Spinal cord (tissue), 10 donors: ENCODE measurements at places on chromosomes 12 and 14.
A peak's percentile ranks its signal among the peaks of the same experiment; 100 is the strongest.

GRCh38 chr12:70444903-70445302 lies 78.8 kb downstream of the KCNMB4 start:
- no peak for DNase-seq
- H3K36me3 ChIP-seq: no peaks in the 10 kb centered on the region
- no peak overlapping the region for H3K27ac ChIP-seq
- no peak overlapping the region for H3K4me3 ChIP-seq
- no peaks in the 10 kb centered on the region for H3K4me1 ChIP-seq

- H3K27ac ChIP-seq: no peak overlapping the region
- H3K27me3 ChIP-seq: no peaks in the 10 kb centered on the region
- DNase-seq: peak; percentile 58
- peaks cover 11% of the 10 kb centered on the region for H3K36me3 ChIP-seq
These were observed 256.8 kb upstream of the FKBP4 start for GRCh38 chr12:2537868-2538541.

DNA sequence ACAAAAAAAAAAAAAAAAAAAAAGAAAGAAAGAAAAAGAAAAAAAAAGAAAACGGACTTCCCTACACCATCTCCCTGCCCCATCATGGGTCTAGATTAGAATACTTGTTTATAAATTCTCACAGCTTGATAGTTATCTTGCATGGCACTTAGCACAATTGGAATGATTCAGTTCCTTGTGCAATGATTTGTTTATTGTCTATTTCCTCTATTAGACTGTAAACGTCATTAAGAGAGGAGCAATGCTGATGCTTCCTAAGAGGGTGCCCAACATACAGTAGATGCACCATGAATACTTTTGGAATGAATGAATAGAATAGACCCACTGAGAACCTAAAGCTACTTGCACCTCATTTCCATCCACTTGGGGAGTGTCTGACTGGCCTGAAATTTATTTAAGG lies 40.8 kb downstream of the PAX9 start:
- DNase-seq: no peak
- H3K4me1 ChIP-seq: no peaks in the 10 kb centered on the region
- no peaks in the 10 kb centered on the region for H3K27me3 ChIP-seq
- H3K4me3 ChIP-seq: no peak overlapping the region

- peaks cover 19% of the 10 kb centered on the region for H3K4me1 ChIP-seq
- no peak for DNase-seq
- H3K4me3 ChIP-seq: no peak overlapping the region
- no peaks in the 10 kb centered on the region for H3K36me3 ChIP-seq
- no peaks in the 10 kb centered on the region for H3K27me3 ChIP-seq
These were observed 26.5 kb downstream of the NTF3 start for GRCh38 chr12:5458229-5459050.

- H3K27ac ChIP-seq: no peak overlapping the region
- H3K4me3 ChIP-seq: no peak overlapping the region
- no peak for DNase-seq
- H3K4me1 ChIP-seq: no peaks in the 10 kb centered on the region
These were observed 49.2 kb upstream of the SGPP1 start for GRCh38 chr14:63777024-63777423.

DNA sequence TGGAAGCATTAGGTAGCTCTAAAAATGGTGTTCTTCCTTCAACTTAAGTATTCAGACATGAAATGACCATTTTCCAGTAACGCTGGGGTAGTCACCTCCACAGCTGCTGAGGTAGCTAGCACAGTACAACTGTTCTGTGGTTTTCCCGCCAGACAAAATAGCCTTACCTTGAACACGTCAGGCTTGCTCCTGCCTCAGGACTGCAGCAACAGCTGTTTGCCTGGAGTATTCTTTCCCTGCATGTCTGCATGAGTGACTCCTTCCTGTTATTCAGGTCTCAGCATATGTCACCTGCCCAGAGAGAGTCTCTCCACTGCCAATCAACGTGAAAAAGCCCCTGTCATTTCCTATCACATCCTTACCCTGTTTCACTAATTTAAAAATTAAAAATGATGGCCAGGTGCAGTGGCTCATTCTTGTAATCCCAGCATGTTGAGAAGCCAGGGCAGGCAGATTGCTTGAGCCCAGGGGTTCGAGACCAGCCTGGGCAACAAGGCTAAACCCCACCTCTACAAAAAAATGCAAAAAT lies 37.9 kb downstream of the WDR89 start:
- no peak overlapping the region for H3K27ac ChIP-seq
- H3K27me3 ChIP-seq: no peaks in the 10 kb centered on the region
- no peak overlapping the region for H3K4me3 ChIP-seq
- H3K36me3 ChIP-seq: peaks cover 2% of the 10 kb centered on the region

- no peak overlapping the region for H3K4me3 ChIP-seq
- DNase-seq: no peak
- no peaks in the 10 kb centered on the region for H3K27me3 ChIP-seq
- no peak overlapping the region for H3K27ac ChIP-seq
- H3K4me1 ChIP-seq: no peaks in the 10 kb centered on the region
These were observed 750.2 kb downstream of the TMEM121 start for GRCh38 chr14:106276326-106277267.

GRCh38 chr12:124583854-124584253 lies 16.4 kb upstream of the NCOR2 start:
- DNase-seq: no peak
- H3K4me1 ChIP-seq: peaks cover 11% of the 10 kb centered on the region
- H3K27me3 ChIP-seq: no peaks in the 10 kb centered on the region
- H3K27ac ChIP-seq: no peak overlapping the region
- H3K36me3 ChIP-seq: no peaks in the 10 kb centered on the region

- DNase-seq: no peak
- H3K4me3 ChIP-seq: peak overlapping the region; percentile 64
- peaks cover 20% of the 10 kb centered on the region for H3K27me3 ChIP-seq
- peaks cover 23% of the 10 kb centered on the region for H3K4me1 ChIP-seq
These were observed 2.5 kb downstream of the GRIN2B start for GRCh38 chr12:13978876-13979275.

DNA sequence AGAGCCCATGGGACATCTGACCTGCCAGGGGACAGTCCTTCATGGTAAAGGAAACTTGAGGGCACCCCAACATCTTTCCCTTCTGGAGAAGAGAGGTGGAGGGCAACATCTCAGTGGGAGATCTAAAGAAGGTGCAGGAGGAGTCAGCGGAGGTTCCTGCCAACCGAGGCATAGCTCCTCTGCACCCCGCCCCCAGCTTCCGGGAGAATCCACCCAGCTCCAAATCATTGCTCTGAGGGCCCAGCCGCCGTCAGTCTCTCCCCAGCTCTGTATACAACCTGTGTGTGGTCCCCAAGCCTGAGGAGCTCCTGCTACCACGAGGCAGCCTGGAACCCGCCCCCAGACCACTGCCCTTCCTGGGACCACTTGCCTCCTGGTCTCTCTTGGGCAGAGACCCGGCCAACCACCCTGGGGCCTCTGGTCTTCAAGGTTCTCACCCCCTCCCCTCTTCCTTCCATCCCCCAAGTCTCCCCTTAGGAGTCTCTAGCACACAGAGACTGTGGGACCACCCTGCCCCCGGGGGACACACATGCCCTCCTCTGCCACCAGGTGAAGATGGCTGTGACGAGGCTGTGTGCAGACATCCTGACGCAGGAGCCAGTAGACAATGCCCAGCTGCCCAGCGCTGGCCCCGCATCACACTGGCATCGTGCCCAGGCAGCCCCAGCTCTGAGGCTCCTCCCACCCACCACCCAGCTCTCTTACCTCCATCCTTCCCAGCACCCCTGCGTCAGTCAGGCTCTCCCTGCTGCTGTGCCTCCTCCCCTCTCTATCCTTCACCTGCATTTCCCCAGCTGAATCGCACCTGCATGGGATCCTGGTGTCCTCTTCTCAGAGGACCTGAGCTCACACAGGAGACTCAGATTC lies 13.0 kb upstream of the NUDT14 start:
- DNase-seq: no peak
- peaks cover 63% of the 10 kb centered on the region for H3K4me1 ChIP-seq
- H3K36me3 ChIP-seq: no peaks in the 10 kb centered on the region
- no peak overlapping the region for H3K4me3 ChIP-seq

DNA sequence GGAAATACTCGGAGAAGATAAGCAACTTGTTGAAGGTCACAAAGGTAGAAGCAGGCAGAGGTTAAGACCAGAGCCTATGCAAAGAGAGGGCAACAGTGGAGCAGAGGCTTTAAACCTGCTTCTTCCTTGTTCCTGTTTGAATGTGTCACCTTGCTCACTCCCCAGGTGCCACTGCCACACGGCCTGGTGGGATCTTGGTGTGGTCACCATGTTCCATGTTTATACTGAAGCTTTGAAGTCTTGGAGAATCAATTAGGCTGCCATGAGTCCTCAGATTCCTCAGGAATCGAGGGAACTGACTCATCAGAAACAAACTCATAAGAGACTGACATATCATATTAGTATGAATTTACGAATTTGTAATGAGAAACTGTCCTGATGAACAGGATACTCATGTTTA lies 46.8 kb downstream of the IQSEC3 start:
- DNase-seq: no peak
- peaks cover 17% of the 10 kb centered on the region for H3K4me1 ChIP-seq
- H3K27ac ChIP-seq: no peak overlapping the region
- H3K4me3 ChIP-seq: no peak overlapping the region

DNA sequence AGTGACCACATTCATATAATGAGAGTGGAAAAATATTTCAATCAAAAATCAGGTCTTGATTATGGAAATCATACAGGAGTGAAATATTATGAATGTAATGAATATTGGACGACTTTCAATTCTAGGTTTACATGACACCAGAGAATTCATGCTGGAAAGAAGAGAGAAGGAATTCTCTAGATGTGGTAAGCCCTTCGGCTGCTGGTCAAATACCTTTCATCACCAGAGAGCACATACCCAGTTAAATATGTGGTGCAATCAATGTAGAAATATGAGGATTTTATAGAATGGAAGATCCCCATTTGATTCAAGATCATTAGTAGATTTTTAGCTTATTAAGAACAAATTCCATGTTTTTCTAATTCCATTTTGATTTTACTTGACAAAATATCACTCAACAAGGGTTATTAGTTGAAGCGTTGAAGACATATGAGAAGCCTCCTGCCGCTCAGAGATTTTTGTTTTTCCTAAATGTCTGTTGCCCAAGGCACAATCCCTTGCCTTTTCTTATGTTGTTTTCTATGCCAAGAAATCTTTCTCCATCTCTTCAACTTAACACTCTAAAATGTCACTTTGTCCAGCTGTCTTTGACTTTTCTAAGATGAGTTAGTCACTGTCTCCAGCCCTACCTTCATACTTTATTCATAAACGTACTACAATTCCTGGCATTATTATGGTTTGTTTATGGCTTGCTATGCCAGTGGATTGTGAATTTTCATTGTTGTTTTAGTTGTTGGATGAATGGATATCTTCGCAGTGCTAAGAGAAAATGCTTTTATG lies 72.8 kb upstream of the ZDHHC17 start:
- H3K27ac ChIP-seq: no peak overlapping the region
- H3K4me1 ChIP-seq: no peaks in the 10 kb centered on the region
- no peaks in the 10 kb centered on the region for H3K36me3 ChIP-seq
- H3K4me3 ChIP-seq: no peak overlapping the region

DNA sequence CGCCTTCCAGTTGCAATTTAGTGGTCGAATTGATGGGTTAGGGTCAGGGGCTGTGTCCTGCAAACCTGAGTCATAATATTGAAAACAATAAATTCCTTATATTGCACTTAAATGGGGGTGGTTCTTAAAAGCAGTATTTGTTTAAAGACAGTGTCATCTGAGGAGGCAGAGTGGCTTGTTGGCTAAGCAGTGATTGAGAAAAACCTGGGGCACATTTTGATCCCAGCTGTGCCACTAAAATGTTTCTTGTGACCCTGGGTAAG lies 48.4 kb downstream of the FBXW8 start:
- peaks cover 10% of the 10 kb centered on the region for H3K4me1 ChIP-seq
- no peak for DNase-seq
- H3K27ac ChIP-seq: no peak overlapping the region

GRCh38 chr12:102726686-102727085 lies 190.4 kb downstream of the PAH start:
- DNase-seq: no peak
- no peaks in the 10 kb centered on the region for H3K27me3 ChIP-seq
- no peaks in the 10 kb centered on the region for H3K36me3 ChIP-seq
- H3K4me3 ChIP-seq: no peak overlapping the region
- no peaks in the 10 kb centered on the region for H3K4me1 ChIP-seq
- no peak overlapping the region for H3K27ac ChIP-seq

DNA sequence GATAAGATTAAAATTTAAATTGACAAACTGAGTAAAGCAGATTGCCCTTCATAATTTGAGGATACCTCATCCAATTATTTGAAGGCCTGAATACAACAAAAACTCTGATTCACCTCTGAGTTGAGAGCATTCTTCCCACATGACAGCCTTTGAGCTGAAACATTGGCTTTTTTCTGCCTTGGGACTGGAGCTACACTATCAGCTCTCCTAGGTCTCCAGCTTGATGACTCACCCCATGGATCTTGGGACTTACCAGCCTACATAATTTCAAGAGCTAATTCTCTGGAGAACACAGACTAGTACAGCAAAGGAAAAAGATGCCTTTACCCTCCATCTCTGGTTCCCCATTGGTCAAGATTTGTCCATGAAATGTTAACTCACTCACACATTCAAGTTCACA lies 555.1 kb downstream of the FOXG1 start:
- no peak overlapping the region for H3K4me3 ChIP-seq
- H3K27me3 ChIP-seq: no peaks in the 10 kb centered on the region
- no peak for DNase-seq
- H3K27ac ChIP-seq: no peak overlapping the region

DNA sequence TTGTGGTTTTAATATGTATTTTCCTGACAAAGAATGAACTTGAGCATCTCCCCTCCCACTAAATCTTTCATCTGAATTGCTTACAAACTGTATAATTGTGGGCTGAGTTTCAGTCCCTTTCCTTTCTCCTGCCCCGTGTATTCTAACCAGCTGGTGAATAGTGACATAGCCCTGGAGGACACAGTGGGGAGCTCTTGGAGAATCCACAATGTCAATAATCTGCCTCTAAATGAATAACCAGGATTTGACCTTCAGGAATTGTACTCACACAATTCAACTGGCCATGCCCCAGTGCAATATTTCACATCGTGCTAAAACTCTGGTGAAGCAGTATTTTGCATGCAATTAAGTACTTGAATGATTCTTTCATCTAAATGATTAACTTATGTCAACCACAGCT lies 177.2 kb downstream of the C12orf42 start:
- DNase-seq: no peak
- no peaks in the 10 kb centered on the region for H3K36me3 ChIP-seq
- no peak overlapping the region for H3K4me3 ChIP-seq
- H3K4me1 ChIP-seq: no peaks in the 10 kb centered on the region
- no peak overlapping the region for H3K27ac ChIP-seq

- peaks cover 2% of the 10 kb centered on the region for H3K36me3 ChIP-seq
- H3K27ac ChIP-seq: no peak overlapping the region
- no peaks in the 10 kb centered on the region for H3K27me3 ChIP-seq
- DNase-seq: no peak
- H3K4me3 ChIP-seq: no peak overlapping the region
- peaks cover 10% of the 10 kb centered on the region for H3K4me1 ChIP-seq
These were observed 2.8 kb downstream of the TMX1 start for GRCh38 chr14:51242545-51243490.
